ENCODE measurements at places on chromosomes 5 and 9. TPM values are rescaled to one million over a fixed set of nuclear protein-coding genes. Genes with fewer than 3 reads are reported as not detected.

DNA sequence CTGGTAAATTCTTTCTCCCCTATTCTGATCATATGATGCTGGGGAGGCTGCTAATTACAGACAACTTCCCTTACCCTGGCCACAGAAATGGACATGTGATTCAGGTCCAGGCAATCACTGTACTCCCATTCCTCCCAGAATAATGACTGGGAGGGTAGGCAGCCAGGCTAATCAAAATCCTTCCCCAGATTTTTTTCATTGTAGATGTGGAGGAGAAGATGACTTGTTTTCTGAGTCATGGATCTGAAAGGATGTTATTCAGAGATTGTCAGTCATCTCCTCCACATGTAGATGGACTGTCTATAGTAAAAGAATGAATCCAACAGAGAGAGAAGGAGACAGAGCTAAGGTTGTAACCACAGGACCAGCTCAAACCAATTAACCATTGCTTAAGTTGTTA lies 123.9 kb upstream of the PUM3 start:
- DNase-seq: no peak

GRCh38 chr5:82560561-82560960 lies 282.4 kb upstream of the RPS23 start:
- peak; percentile 37 for DNase-seq

Gene GFI1B
- polyA plus RNA-seq: not detected

GRCh38 chr9:36177571-36177970 lies 8.4 kb downstream of the CCIN start:
- no peak for DNase-seq

DNA sequence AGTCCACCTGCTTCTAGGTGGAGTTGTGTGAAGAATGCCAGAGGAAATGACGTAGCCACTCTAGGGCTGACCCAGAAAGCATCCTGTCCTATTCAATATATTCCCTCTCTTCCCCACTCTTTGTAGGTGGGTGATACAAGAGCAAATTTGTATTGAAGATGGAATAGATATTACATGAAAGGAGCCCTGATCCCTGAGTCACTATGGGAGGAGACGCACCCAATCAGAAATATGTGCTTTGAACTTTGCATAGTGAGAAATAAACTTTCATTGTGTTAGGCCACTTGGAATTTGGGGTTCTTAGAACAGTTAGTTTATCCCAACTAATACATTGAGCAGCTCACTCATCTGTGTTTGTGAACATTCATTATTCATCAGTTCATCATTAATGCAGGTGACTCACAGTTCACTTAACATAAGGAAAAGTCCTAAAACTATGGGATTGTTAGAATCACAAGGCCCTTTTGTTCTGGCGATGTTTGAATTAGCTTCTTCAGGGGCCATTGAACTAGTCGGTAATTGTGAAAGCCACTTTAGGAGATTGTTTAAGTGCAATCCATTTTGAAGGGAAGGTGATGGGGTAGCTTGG lies 26.9 kb upstream of the NTRK2 start:
- no peak for DNase-seq

Gene CDKN2A
- polyA plus RNA-seq: 173 TPM

DNA sequence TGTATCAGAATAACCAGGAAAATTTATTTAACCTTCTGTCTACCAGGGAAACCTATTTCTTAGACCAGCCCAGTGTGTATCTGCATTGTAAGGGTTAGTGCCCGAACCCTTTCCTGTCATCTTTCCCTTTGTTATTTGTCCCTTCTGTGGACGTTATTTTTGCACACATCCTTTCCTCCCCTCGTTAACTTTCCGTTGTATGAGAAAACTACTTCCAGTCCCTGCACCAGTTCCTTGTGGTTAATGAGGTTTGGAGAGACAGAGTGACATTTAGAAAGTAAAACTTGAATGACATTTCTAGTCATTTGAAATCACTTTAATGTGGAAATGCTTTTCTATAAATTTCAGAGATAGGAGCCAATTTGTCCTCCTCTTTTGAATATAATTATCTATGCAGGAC lies 4.3 kb upstream of the IFNB1 start:
- no peak for DNase-seq

DNA sequence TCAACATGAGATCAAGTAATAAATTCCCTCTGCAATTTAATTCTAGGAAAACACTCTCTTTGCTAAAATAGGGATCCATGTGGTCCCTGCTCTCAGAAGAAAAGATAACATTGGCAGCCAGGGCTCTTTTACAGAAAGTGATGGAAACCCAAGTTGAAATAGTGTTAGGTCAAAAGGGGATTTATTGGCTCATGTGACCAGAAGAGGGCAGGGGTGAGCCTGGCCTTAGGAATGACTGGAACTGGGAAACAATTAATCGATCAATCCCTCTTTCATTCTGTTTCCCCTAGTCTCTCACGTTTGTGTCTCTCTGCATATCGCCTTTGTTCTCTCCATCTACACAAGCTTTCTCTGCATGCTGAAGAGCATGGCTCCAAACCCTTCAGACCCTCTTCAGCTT lies 58.3 kb upstream of the ALDH1B1 start:
- no peak for DNase-seq

Gene ARID3C
- not detected for polyA plus RNA-seq

DNA sequence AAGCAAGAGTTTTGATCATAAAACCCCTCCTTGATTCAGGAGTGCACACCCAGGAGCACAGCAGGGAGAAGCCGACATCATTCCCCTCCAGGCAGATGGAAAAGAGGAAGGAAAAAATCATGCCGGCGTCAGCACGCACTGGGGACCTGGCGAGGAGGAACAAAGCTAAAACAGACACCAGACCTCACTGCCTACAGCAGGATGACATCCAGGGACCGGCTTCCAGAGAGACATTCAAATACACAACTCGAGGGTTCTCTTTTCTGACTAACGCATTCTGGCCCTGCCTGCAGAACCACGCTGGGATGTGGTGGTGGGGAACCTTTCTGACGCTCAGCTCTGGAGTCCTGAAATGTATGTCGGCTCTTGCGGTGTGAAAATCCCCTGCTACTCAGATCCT lies 2.7 kb downstream of the UBAC1 start:
- DNase-seq: no peak

Gene C5orf52
- not detected for polyA plus RNA-seq

DNA sequence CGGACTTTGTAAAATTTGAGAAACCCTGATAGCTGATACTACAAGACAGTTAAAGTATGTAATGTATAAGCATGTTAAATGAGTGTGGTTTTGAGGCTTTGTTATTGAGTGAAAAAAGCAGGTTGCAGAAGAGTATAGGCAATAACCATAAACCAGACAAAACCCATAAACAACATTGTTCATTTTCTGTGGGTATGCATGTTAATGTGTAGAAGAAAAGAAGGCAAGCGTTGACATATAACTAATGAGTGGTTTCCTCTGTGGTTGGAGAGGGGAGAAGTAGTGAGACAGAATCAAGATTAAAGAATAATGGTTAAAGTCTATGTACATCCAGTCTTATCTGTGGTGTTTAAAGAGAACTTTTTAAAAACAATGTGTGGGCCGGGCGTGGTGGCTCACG lies 26.2 kb downstream of the RAD23B start:
- no peak for DNase-seq

Gene GABRP
- 0.68 TPM for polyA plus RNA-seq

DNA sequence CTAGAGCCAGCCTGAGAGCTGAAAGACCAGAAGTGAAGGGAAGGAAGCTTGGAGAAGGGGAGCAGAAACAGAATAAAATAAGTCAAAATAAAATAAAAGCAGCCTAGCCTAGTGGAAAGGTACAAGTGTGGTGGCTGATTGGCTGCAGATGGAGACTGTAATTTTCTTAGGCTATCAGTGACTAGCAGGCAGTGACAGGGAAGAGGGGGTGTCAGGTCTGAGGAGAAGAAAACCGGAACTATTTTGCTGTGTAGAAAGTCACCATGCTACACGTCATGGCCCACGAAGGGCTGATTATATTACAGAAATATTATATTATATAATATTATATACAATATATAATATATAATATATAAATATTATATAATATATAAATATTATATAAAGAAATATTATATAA lies 98.1 kb upstream of the TAF11L2 start:
- no peak for DNase-seq

GRCh38 chr5:43017428-43017815 lies 22.7 kb downstream of the ANXA2R start:
- no peak for DNase-seq

Gene TLE4
- polyA plus RNA-seq: 24.9 TPM

Gene ADGRD2
- polyA plus RNA-seq: 5.0 TPM

GRCh38 chr9:121281614-121282276 lies 13.8 kb downstream of the GSN start:
- DNase-seq: no peak

Gene SET
- 527 TPM for polyA plus RNA-seq

DNA sequence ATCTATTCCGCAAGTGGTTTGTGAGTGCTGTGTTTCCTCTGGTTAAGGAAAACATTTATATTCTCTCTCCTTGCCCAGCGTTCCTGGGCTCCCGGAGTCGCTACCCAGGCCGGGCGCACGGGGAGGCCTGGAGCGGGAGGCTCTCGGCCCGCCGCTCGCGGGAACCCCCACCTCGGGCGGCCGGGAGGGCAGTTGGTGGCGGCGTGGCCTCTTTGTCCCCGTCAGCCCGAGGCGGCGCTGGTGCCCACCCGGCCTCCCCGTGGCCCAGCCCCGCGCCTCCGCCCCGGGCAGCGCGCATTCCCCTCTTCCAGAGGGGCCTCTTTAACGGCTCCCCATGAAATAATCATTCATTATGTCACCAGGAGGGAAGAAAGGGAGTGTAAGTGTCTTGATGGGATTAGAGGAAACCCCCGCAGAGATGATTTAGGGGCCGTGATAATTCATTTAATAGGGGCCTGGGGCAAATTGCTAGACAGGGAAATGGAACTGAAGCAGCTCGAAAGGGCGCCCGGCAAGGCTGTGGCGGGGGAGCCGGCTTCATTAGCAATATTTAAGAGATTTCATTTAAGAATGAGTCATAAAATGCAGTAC lies 181.9 kb upstream of the TBCA start:
- peak; percentile 21 for DNase-seq

- DNase-seq: no peak
Measured at GRCh38 chr9:136562746-136563495, 17.1 kb upstream of the NOTCH1 start.

GRCh38 chr9:35481347-35481975 lies 8.4 kb upstream of the RUSC2 start:
- no peak for DNase-seq

DNA sequence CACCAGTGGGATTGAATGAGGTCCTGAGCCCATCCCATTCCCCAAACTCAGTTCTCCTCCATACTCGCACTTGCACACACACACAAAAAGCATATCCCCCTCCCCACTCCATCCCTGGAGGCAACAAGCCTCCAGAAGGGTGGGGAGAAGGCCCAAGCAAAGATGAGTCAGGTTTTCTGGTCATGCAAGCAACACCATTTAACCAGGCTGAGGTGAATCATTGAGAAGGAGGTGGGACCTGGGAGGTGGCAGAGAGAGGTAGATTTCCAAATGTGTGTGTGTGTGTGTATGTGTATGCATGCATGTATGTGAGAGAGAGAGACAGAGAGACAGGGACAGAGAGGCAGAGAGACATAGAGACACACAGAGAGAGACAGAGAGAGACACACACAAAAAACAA lies 185.2 kb upstream of the TRIM32 start:
- DNase-seq: no peak

Gene ARSI
- polyA plus RNA-seq: 1.2 TPM

DNA sequence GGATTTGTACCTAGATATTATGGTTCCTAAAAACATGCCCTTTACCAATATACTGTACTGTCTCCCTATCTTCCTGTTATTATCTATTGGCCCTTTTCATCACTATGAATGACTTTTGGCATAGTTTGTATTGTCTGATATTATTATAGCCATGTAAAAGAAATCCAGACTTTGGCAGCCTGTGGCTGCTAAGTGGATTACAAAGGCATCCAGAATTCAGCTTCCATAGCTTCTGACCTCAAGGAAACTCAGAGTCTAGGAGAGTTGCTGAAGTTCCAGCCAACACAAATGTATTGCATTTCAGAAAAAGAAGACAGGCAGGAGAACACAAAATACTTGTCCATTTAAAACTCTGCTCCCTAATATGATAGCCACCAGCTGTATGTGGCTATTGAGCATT lies 319.2 kb upstream of the MPDZ start:
- DNase-seq: no peak

Gene NIPSNAP3A
- 38.6 TPM for polyA plus RNA-seq

- no peak for DNase-seq
Measured at GRCh38 chr5:32182463-32183063, 8.4 kb upstream of the GOLPH3 start.

- DNase-seq: no peak
Measured at GRCh38 chr5:54341971-54342370, 31.6 kb upstream of the ARL15 start.

Gene SPATA31A3
- not detected for polyA plus RNA-seq

Gene ARHGEF28
- 5.4 TPM for polyA plus RNA-seq

- DNase-seq: no peak
Measured at GRCh38 chr5:60458666-60459065, 241.3 kb downstream of the DEPDC1B start.

DNA sequence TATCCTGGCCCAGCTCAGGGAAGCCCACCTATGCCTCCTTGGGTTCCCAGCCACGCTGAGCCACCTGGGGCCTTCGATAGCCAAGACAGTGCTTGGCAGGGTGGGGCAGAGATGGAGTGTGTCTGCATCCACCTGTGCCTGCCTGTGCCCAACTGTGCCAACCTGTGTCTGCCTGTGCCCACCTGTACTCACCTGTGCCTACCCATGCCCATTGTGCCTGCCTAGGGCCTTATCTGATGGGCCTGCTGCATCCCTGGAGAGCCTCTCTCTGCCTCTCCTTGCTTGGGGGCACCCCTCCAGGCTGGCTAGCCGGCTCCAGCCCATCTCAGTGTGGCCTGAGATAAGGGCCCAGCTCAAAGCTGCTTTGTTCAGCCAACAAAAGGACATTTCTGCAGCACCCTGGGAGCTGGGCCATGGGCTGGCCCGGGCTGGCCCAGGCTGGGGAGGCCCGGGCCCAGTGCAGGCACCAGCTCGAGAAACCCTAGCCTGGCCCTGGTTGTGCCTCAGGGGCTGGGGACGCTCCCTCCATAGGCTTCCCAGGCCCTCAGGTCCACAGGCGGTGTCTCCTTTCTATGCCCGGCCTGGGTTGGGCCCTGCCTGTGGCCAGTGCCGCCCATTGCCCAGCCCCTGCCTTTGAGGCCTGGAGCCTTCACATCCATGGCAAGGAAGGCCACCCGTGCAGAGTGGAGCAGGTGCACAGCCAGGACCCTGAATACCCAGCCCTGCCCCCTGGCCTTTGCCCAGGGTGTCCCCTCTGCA lies 37.3 kb upstream of the NOTCH1 start:
- no peak for DNase-seq

DNA sequence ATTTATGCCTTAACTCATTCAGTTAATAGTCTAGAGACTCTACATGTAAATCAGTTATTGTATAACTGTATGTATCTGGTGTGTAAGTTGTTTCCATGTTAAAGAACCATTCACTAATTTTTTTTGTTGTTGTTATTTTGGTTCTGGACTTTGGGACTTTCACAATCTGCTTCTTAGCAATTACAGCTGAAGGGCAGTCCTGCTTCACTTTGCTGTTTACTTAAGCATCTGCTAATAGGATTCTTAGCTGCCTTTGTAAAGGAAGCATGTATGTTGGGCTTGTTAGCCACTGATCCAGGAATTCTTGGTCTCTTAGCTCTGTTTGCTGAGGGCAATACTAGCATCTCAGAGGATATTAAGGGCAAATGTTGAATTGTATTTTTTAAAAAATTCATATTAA lies 97.0 kb downstream of the FOCAD start:
- DNase-seq: no peak
